Suppressor macrophage treated with lipopolysaccharide for 4 hours (primary cell): ENCODE measurements at places on chromosomes 5 and 9.

- no peak for DNase-seq
Measured at GRCh38 chr9:127569886-127570401, 42.1 kb upstream of the STXBP1 start.

DNA sequence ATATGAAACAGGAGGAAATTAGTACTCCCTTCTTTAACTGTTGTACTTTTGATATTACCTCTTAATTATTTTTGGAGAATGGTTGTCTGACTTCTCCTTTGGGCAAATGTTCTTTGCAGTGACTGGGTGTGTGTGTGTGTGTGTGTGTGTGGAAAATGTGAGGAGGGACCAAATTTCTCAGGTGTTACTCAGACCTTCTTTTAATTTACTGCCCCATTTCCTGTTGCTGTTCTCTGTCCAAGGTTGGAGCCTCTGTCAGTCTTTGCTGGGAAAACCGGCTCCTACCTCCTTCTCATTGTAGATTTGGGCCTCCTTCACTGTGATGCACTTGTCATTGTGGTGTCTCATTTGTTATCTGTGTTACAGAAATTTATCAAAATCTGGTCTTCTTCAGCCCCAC lies 68.4 kb downstream of the PBX3 start:
- DNase-seq = no peak

DNA sequence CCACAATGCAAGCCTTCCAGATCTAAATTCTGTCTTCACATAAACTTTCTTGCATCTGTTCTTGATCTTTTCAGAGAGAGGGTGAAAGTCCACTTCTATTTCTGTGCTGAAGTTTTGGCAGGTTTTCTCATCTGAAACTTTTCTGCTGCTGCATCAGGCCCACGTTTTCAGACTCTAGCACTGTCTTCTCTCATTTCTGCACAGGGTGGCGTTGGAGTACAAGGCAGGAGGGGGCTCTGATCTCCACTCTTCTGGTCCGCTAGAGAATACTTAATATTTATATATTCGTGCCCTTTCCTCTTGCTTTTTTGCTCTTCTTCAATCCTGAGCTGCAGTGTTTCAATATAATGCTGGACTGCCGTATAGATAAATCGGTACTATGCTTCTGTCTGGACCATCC lies 204.0 kb upstream of the PRDM9 start:
- DNase-seq = no peak

DNA sequence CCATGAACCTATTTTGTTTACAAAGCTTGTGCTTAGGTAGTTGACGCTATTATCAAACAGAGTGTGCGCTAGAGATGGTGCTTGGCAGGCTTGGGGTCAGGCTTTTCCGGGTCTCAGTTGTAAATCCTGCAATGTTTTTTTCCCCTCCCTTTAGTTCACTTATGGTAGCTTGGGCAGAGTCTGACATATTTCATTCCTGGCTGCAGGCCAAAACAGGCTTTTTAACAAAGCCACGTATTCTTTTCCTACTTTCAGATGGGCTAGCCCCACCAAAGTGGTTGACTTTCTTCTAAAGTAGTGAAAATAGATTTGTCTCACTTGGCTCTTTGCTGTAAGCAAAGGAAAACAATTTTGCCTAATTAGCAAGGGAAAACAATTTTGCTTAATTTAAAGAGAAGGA lies 58.0 kb upstream of the FBN2 start:
- DNase-seq = no peak

DNA sequence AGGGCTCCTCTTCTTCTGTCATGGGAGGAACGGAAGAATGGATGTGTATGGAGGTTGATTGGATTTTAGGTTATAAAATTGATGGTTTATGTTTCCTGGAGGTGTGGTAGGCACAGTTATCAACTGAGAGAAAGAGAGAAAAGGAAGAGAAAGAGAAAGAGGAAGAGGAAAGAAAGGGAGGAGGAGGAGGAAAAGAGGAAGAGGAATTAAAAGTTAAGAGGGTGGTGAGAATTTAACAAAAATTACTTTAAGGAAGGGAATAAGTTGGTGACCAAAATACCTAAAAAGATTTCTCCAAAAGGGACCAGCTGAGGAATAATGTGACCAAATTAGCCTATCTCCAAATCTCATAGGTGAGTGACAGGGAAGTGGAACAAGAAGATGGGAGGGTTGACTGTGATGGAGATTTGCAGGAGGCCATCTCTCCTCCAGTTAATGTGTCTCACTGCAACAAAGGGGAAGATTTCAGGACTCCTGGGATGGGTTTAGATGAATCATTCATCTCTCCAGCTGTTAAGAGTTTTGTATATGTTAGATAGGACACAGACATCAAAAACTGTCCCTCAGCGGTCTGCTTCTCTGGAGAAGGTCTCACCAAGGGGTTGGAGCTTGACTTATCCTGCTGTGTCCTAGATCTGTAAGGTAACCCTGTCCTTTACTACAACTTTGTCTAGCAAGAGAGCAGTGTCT lies 76.0 kb upstream of the TMC1 start:
- DNase-seq = peak; percentile 38
